ENCODE measurements at places on chromosomes 5 and 9.

- DNase-seq = no peak
Measured at GRCh38 chr9:101849102-101849707, 110.8 kb upstream of the GRIN3A start.

DNA sequence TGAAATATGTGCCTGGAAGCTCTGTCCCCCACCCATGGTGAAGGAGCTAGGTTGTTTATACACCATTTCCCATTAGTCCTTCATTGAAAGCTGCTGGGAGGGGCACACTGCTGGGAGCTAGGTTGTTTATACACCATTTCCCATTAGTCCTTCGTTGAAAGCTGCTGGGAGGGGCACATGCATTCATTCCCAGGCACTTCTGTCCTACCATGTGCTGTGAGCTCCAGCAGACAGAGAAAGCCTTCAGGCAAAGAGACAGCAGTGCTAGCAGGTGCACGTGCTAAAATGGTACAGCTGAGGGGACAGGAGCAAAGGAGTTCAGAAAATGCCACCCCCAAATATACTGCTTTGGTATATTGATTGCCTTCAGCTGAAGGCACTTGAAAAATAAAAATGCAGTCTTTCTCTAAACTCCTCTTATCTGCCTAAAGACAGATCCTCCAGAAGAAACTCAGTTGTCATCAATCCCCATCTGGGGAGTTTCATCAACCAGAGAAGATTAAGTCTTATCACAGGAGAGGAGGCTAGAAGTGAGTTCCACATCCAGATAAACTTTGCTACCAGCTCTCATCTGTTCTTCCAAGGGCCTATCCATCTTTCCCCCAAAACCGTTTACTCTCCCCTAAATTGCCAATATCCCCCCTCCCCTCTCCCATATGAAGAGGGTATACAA, 27.7 kb upstream of the DAPK1 start:
- DNase-seq = no peak

GRCh38 chr5:175842951-175843793, 28.2 kb upstream of the CPLX2 start:
- DNase-seq = no peak

DNA sequence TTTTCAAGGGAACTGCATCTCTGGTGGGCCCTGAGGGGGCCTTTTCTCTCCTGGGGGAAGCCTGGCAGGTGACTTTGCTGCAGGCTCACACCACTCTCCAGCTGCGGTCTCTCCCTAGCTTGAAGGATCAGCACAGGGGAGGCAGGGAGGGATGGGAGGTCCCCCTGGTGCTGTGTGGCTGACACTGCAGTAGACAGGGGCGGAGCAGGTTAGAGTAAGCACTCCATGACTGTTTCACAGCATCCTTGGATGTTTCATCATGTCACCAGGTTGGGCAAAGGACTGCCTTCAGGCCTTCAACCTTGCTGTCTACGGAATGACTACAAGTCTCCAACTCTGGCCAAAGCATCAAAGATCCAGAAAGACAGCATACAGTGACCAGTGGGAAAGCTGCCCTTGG, 470.7 kb downstream of the CDK5RAP2 start:
- no peak for DNase-seq

GRCh38 chr9:77512876-77513275, 135.2 kb downstream of the GNA14 start:
- DNase-seq = peak; percentile 68

DNA sequence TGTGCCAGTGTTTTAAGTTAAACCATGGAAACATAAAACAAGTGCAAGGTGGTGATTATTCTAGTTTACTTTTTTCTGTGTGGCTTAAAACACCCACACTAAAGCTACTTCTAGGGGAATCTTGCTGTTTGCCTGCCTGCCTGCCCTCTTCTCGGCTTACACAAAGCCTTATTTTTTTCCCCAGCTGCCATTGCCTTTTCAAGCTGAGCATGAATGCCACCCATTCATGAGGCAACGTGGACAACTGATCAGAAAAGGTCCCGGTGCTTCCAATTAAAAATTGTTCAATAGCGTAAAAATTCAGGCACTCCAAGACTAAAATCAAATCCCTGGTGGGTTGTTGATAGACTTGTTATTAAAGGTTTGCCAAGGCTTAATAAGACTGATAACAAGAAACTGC, 401.4 kb downstream of the TMEM161B start:
- DNase-seq = no peak

DNA sequence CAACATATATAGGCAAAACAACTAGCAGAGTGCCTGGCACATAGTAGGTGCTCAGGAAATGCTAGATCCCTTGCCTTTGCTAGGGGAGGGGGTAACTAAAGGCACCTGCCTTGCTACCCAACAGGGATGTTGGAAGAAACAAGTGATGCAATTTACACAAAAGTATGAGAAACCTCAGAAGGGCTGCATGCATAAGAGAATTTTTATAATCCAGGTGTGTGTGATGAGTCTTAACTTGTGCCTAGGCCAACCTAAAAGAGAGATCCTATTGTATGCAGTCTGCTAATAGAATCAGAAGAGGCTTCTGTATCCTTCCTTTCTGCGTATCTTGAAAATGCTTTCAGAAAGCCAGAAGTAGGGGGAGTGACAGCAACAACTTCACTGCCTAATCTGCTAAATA, 135.9 kb downstream of the SLIT3 start:
- no peak for DNase-seq

DNA sequence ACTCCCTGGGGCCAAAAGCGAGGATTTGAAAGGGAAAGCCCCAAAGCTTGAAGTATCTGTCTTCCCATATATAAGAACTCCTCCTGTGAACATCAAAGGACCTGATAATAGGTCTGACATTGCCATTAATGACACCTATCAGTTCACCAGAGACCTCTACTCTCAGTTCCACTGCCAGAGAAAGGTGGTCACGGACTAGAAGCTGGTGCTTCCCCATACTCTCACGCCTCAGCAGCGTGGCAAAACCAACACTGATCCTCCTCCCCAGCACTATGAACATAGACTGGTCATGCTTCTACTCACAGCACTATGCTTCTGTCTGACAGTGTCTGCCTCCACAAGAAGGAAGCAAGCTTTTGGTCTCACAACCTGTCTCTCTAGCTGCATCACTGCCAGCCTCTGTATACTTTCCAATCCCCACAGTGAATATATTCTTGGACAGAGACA, 37.9 kb downstream of the NRG2 start:
- no peak for DNase-seq

- DNase-seq = no peak
Measured at GRCh38 chr9:99628285-99628684, 193.4 kb upstream of the NR4A3 start.

DNA sequence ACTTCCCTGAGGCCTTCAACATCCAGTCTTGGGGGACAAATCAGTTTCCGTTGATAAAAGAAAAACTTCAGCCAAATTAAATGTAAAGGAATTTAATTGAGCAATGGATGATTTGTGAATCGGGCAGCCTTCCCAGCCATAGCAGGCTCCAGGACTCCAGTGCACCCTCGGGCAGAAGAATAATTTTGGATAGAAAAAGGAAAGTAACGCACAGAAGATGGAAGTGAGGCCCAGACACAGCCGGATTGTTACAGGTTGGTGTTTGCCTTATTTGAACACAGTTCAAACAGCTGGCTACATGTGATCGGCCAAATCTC, 19.1 kb downstream of the MRPL36 start:
- no peak for DNase-seq

GRCh38 chr5:176391479-176391878, 2.9 kb downstream of the HIGD2A start:
- no peak for DNase-seq

DNA sequence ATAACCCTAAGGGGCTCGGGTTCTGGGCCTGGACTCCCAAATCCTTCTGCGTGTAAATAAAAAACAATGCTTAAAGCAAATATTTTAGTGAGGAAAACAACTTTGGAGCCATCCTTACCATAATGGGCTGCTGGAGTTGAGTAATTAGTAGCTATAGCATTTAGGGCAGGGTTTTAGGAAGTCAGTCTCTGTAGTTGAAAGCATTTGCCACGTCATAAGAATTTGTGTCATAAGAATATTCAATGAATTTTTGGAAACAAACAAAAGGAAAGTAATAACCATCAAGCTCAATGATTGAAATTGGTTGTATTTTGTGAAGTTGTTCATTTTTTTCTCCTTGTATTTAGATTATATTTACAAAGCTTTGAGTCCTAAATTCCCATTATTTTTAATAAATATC, 114.8 kb upstream of the ELL2 start:
- no peak for DNase-seq

DNA sequence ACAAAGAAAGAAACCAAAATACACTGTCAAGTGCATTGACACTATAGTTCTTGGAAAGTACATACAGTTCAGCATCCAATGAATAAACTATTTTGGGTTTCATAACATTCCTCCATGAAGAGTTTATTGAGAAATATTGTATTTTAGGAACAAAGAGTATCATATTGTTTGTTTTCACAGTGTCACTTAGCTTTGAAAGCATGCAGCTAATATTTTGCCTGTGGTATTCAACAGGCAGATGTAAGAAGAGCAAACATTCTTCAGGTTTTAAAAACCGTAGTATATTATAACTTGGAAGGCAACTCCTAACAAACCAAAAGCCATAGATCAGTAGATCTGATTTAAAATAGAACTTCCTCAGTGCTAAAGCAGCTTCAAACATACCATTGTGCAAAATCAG, 4.5 kb downstream of the PRELID2 start:
- no peak for DNase-seq

- no peak for DNase-seq
Measured at GRCh38 chr5:65663804-65664521, 39.1 kb downstream of the SHLD3 start.

GRCh38 chr5:41527201-41527779, 16.9 kb upstream of the PLCXD3 start:
- DNase-seq = no peak

GRCh38 chr9:36935768-36936497, 98.1 kb downstream of the PAX5 start:
- DNase-seq = no peak

DNA sequence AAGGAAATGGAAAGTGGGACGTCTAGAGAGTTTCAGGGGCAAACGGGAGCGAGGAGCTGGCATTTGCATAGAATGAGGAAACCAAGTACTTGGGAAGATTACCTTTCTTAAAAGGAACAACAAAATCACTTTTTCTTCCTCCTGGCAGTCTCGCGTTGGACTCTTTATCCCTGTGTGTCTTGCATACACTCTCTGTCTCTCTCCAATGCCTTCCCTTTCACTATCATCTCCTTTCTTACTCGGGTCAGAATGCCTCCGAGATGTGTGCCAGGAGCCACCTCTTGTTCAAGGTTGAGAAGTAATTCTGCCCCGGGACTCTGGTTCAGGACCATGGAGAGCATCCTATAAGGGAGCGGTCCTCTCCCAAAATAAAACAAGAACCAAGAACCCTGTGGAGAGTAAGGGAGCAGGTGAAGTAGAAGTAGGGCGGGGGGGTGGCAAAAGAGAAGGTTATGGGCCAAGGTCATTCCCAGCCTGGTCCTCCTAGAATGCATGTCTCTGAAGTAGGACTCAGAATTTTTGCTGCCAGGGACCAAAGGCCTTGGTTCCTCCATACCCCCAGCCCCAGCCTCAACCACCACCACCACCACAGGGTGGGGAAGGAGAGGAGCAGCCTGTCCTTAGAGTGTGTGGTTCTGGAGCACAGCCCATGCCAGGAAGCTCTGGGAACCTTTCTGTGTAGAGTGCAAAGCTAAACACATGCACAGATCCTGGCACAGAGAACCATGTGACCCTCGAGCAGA, 72.1 kb upstream of the ARAP3 start:
- no peak for DNase-seq

GRCh38 chr5:96431376-96432187, 1.5 kb downstream of the PCSK1 start:
- peak; percentile 76 for DNase-seq

DNA sequence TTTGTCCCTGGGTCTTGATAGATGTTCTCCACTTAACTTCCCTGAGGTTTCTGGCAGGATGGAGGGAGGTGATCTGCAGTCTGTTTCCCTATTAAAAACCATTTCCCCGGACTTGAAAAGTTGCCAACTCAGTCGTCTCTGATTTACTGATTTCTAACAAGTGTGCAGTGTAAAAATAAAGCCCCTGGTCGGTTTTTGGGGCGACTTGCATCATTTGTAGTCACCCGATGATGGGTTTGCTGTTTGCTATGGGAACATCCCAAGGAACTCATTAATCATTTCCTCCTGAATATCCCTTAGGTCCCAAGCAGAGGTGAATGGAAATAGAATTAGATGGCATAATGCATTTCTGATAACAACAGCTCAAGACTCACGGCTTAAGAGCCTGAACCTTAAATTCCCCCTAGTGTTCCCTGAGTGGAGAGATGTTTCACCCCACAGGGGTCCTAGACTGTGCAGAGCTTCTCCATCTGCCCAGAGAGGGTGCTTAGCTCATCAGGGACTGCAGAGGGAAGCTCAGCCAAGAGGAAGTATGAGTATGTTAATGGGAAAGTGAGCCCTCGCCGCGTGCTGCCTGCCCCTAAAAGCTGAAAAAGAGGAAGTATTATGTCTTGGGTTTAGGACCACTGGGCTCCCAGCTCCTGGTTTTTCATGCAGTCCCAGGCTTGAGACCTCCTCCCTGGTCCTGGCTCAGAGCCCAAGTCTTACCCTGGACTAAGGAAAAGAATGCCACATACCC, 115.1 kb upstream of the DAP start:
- DNase-seq = no peak

DNA sequence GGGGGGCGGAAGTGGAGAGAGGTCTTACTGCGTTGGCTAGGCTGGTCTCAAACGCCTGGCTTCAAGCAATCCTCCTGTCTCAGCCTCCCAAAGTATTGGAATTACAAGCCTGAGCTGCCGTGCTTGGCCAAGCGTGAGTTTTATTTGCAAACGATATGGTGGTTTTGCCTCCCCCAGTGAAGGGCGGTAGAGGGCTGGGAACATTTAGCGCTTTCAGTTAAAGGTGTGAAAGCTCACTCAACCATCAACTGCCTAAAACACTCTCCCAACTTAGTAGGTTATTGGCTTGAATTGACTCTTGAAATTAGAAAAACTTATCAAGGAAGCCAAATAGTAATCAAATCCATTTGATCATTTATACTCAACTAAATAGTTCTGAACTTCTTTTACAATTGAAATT, 156.3 kb downstream of the ESM1 start:
- DNase-seq = no peak

DNA sequence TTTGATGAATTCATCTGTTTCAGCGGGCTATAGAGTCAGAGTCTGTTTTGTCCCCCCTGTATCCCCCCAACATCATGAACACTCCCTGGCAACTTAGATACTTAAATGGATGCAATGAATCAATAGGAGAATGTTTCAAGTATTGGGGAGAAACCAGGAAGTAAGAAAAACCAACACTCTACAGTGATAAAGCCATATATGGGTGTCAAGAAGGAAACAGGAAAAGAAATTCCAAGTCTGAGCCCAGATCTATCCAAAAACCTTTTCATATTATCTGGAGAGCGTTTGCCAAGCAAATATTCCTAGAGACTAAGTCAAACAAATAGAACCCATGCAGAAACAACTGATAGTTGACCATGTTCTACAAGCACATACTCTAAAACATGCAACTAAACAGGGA, 2.3 kb upstream of the GNAQ start:
- DNase-seq = peak; percentile 88

- DNase-seq = no peak
Measured at GRCh38 chr5:160071516-160071915, 47.7 kb downstream of the PWWP2A start.

DNA sequence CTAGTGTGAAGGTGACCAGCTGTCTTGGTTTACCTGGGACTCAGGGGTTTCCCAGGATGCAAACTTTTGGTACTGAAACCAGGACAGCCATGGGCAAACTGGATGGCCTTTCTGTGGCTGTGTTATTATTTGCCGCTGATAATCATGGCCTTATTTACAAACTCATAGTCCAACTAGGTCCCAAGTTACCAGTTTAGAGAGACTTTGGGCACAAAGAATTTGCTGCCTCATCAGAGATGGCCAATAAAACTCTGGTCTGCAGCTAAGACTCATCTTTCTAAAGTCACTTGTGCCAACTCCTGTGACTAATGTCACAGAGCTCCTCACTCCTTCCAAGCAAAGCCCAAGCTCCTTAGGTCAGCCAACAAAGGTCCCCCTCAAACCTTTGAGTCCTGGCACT, 47.5 kb upstream of the PLPP6 start:
- DNase-seq = no peak

All from NCI-H2029 (cell line).